Heart right ventricle (tissue), 16 donors: ENCODE measurements at places on chromosomes 5 and 9. TPM values are rescaled to one million over a fixed set of nuclear protein-coding genes. Genes with fewer than 3 reads are reported as not detected.

ZFP37 gene
- total RNA-seq, result 2.1 TPM

VCAN gene
- 93.7 TPM for total RNA-seq

APBA1 gene
- total RNA-seq, result 1.9 TPM

IFNB1 gene
- total RNA-seq, result not detected

HAPLN1 gene
- 1.1 TPM for total RNA-seq

BTNL8 gene
- total RNA-seq, result not detected

NFIB gene
- total RNA-seq, result 128 TPM

IFNA13 gene
- total RNA-seq, result not detected

LURAP1L gene
- total RNA-seq, result 1.9 TPM

PDZD2 gene
- 41.6 TPM for total RNA-seq

SMARCA2 gene
- total RNA-seq, result 121 TPM

SUSD3 gene
- 0.79 TPM for total RNA-seq

FOXD4L4 gene
- total RNA-seq, result not detected

ARSI gene
- not detected for total RNA-seq

STRBP gene
- total RNA-seq, result 12.6 TPM

SLC46A2 gene
- total RNA-seq, result not detected

FOXI1 gene
- not detected for total RNA-seq

TGFBR1 gene
- total RNA-seq, result 25.4 TPM

DMRT2 gene
- total RNA-seq, result not detected

QRFP gene
- not detected for total RNA-seq

FGF1 gene
- 61.8 TPM for total RNA-seq

ANKRD34B gene
- total RNA-seq, result not detected

FAM169A gene
- 4.1 TPM for total RNA-seq

PCDHA9 gene
- total RNA-seq, result 0.15 TPM

OMD gene
- total RNA-seq, result 4.6 TPM

ELP1 gene
- 29.3 TPM for total RNA-seq

LMX1B gene
- 0.26 TPM for total RNA-seq

WWC1 gene
- 1.5 TPM for total RNA-seq

CCDC152 gene
- 1.7 TPM for total RNA-seq

PLPP1 gene
- total RNA-seq, result 58.7 TPM

BARHL1 gene
- total RNA-seq, result not detected

C9orf50 gene
- not detected for total RNA-seq

NR5A1 gene
- total RNA-seq, result not detected

NSMF gene
- 5.3 TPM for total RNA-seq

HMCN2 gene
- total RNA-seq, result 2.8 TPM

NAIP gene
- 4.7 TPM for total RNA-seq

RFK gene
- total RNA-seq, result 21.4 TPM

CDH18 gene
- total RNA-seq, result not detected

DOK3 gene
- 0.74 TPM for total RNA-seq

CBY3 gene
- not detected for total RNA-seq

GPRIN1 gene
- 0.06 TPM for total RNA-seq

SLIT3 gene
- 24.9 TPM for total RNA-seq

NKD2 gene
- total RNA-seq, result 1.9 TPM

EIF4EBP3 gene
- total RNA-seq, result 36.4 TPM

MARCHF3 gene
- total RNA-seq, result 25.5 TPM

ANKH gene
- 157 TPM for total RNA-seq

LHX6 gene
- 9.4 TPM for total RNA-seq

JAKMIP2 gene
- 0.18 TPM for total RNA-seq

CCDC171 gene
- total RNA-seq, result 1.2 TPM

CPLANE1 gene
- 11.1 TPM for total RNA-seq
